ENCODE measurements at places on chromosomes 6 and 20. TPM values are rescaled to one million over a fixed set of nuclear protein-coding genes. Genes with fewer than 3 reads are reported as not detected.

DNA sequence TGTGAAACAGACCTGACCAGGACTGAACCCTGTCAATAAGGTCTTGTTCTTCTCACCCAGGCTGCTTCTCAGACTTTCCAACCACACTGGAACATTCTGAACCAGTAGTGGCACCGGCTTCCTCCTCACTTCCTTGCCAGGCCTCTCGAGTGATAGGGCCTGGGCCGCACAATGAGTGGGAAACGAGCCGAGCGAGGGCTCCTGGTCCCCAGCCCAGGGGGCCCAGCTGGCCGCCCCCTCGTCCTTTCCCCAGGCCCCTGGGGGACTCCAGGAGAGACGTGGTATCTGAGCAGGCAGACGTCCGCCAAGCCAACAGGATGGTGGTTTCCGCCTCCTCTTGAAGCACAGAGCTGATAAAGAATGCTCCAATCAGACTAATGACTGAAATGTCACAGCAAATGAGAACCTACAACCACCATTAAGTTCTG, 117.9 kb downstream of the GMDS start:
- no peak for DNase-seq

GRCh38 chr20:48680650-48681049, 147.1 kb downstream of the PREX1 start:
- DNase-seq, result no peak

DNA sequence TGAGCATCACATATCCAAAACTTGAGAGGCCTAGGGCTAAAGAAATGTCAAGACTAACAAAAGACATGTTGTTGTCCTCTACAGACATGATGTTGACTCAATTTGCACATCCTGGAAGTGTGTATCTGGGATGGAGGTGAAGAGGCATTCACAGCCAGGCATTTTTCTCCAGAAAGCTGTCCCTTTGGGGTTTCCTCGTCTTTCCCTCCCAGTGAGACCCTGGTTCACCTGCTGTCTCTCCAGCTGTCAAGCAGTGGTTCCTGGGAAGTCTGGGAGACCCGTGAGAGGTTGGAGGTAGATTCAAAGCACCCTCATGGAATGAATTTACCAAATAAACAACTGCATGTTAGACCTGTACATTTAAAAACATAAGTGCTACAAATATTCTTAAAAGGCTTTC, 32.1 kb downstream of the BACH2 start:
- DNase-seq, result no peak

The BCKDHB gene
- 11.2 TPM for total RNA-seq

The MCM8 gene
- 21.9 TPM for total RNA-seq

The NKX2-4 gene
- not detected for total RNA-seq
